ENCODE measurements at places on chromosomes 4 and X. TPM values are rescaled to one million over a fixed set of nuclear protein-coding genes. Genes with fewer than 3 reads are reported as not detected.

DNA sequence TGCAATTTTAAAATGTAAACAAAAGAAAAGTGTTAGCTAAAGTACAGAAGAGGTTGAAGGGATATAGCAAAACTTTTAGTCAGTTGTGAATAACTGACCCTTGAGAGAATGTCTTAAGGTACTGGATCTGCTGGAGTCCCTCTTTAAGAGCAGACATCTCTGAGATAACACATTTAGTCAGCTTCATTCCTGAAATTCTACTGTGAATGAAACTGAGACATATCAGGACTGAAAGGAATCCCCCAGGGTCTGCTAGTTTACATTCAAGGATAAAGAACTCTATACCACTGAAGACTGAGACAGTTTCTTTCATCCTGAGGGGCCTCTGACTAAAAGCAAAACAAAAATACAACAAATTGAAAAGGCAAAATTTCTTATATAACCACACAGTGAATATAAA lies 54.4 kb downstream of the PGRMC1 start:
- DNase-seq, result no peak

- DNase-seq, result no peak
Observed at GRCh38 chr4:25874655-25875054, 11.9 kb upstream of the SEL1L3 start.

GRCh38 chr4:128793859-128794672 lies 15.4 kb upstream of the JADE1 start:
- no peak for DNase-seq

- DNase-seq, result no peak
Observed at GRCh38 chr4:15398001-15398400, 29.8 kb upstream of the C1QTNF7 start.

- DNase-seq, result no peak
Observed at GRCh38 chr4:73822812-73823504, 13.5 kb upstream of the CXCL6 start.

- DNase-seq, result no peak
Observed at GRCh38 chrX:28998609-28999135, 411.4 kb downstream of the IL1RAPL1 start.

- DNase-seq, result peak; percentile 70
Observed at GRCh38 chr4:1249731-1250526, 999 bp upstream of the CTBP1 start.

- DNase-seq, result no peak
Observed at GRCh38 chr4:135269125-135269890, 1067.7 kb upstream of the PABPC4L start.

NR3C2 gene
- total RNA-seq, result 17.9 TPM

PRR32 gene
- 7.9 TPM for total RNA-seq

KLHL4 gene
- 0.22 TPM for total RNA-seq

FREM3 gene
- not detected for total RNA-seq

PNCK gene
- 0.92 TPM for total RNA-seq

Data from psoas muscle (tissue), 8 donors.